NCI-H526 treated with DMSO at 0.1 percent for 48 hours (cell line): ENCODE measurements at places on chromosomes 12 and 14.

- no peak for DNase-seq
Measured at GRCh38 chr14:43116341-43116740, 1390.7 kb downstream of the FSCB start.

- DNase-seq: no peak
Measured at GRCh38 chr12:112368856-112369255, 13.4 kb downstream of the HECTD4 start.

- peak; percentile 89 for DNase-seq
Measured at GRCh38 chr12:12467688-12468261, 94.9 kb downstream of the DUSP16 start.

DNA sequence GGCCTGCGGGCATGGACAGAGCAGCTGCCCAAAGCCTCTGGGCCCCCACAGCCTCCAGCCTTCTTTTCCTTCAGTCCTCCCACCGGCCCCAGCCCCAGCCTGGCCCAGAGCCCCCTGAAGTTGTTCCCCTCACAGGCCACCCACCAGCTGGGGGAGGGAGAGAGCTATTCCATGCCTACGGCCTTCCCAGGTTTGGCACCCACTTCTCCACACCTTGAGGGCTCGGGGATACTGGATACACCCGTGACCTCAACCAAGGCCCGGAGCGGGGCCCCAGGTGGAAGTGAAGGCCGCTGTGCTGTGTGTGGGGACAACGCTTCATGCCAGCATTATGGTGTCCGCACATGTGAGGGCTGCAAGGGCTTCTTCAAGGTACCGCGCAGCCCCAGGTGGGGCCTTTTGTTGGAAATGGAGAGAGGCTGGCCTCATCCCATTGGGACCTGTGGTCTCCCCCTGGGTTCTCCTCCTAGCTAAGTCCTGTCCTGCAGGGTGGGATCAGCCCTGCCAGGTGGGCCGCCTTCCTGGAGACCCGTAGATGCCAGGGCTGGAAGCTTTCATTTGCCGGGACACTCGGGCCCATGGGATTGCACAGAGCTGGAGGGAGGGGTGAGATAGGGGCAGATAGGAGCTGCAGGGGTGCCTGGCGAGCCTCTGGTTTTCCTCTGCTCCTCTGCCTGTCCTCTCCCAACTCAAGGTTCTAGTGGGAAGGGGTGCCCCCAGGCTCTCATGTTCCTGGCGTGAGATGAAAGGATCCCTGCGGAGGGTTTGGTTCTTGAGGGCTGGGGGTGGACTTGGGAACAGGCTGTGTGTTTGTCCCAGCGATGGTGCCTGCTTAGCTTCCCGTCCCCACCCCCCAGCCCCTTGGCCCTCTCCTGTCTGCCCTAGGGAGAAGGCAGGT lies 3.8 kb downstream of the NR4A1 start:
- DNase-seq: no peak

GRCh38 chr14:22997676-22998323 lies 12.1 kb downstream of the C14orf93 start:
- no peak for DNase-seq

DNA sequence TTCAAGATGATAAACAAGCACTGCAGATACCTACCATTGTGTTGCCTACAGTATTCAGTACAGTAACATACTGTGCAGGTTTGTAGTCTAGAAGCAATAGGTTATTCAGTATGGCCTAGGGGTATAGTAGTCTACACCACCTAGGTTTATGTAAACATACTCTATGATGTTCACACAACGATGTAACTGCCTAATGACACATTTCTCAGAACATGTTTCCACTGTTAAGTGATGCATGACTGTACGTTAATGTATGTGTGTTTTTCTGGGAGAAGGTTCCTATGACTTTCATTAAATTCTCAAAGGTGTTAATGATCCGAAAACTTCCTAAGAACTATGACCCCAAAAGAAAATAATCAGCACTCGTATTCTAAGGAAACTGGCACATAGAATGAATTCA lies 20.9 kb upstream of the CALM1 start:
- DNase-seq: peak; percentile 77

GRCh38 chr12:117141097-117141898 lies 42.1 kb upstream of the TESC start:
- no peak for DNase-seq

GRCh38 chr12:48447755-48448154 lies 24.6 kb upstream of the ANP32D start:
- DNase-seq: no peak

GRCh38 chr12:56029666-56030293 lies 8.9 kb downstream of the IKZF4 start:
- no peak for DNase-seq

DNA sequence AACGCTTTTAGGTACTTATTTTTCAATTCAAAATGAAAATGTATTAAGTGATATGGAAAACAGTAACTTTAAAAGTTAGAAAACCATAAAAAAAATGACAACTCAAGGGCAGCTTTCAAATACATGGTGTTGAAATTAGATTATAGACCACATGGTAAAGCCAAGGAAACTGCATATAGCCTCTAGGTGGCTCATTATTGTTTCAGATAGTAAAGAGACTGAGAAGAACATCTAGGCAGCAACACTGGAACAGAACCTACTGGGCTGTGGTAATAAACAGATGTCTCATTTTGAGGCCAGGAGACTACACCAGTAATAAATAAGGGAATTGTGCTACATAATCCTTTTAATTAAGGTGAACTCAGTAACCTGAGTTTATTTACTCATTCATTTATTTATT lies 13.0 kb downstream of the FBXO33 start:
- no peak for DNase-seq

GRCh38 chr14:34258318-34258717 lies 203.7 kb downstream of the SPTSSA start:
- no peak for DNase-seq

GRCh38 chr14:71236487-71236886 lies 329.2 kb downstream of the PCNX1 start:
- DNase-seq: no peak

- DNase-seq: no peak
Measured at GRCh38 chr14:97077687-97078086, 280.5 kb downstream of the VRK1 start.

GRCh38 chr12:53532021-53532420 lies 24.7 kb upstream of the NPFF start:
- no peak for DNase-seq

DNA sequence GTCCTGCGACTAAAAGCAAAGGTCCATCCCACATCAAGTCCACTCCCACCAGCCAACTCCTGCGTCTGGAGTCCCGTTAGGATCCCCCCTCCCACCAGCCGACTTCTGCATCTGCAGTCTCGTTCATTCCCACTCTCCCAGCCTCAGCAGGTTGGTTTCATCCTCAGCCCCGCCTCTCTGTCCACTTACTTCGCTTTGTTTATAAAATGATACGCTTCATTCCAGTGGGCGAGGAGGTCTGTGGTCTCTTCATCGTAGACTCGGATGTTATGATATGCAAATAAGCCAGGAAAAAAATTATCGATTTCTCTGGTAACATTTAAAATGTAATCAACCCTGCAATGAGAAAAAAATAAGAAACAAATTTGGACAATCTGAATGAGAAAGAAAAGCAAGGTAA lies 56.8 kb downstream of the SSH1 start:
- DNase-seq: no peak

DNA sequence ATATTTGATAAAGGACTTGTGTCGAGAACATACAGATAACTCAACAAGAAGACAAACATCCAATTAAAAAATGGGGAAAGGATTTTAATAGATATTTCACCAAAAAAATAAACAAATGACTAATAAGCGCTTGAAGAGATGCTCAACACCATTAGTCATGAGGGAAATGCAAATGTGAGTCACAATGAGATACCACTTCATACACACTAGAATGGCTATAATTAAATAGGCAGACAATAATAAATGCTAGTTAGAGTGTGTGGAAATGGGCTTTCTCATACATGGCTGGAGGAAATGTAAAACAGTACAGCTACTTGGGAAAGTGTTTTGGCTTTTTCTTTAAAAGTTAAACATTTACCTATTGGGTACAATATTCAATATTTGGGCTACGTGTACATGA lies 34.8 kb downstream of the DLK1 start:
- DNase-seq: no peak

DNA sequence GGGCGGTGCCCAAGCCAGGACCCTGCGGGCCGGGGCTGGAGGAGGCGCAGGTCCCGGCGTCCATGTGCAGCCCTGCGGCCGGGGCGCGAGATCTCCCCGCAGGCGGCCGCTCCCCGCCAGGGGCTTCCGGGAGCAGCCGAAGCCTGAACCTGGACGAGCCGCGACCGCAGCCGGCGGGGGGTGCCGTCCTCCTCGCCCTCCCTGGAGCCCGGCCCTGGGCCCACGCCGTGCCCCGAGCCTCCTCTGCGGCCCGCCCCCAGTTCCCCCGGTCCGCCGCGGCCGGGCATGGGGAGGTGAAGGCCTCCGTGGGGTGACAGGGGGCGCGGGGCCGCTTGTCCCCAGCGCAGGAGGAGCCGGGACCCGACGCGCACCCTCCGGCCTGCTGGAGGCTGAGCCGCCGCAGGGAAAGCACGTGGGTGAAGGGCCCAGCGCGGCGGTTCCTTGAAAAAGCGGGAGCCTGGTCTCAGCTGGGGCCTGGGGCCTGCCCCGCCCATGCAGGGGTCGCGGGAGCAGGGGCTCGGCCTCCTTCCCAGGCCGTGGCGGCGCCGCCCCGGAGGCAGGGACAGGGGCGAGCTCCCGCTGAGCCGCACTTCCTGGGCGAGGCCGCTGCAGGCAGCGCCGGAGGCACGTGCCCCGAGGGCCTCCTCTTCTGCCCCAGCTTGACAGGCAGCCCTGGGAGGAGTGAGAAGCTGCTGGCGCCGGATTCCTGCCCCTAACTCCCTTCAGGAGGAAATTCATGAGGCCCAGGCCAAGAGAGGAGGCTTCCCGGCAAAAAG lies 55.6 kb upstream of the PPP2R5C start:
- no peak for DNase-seq

DNA sequence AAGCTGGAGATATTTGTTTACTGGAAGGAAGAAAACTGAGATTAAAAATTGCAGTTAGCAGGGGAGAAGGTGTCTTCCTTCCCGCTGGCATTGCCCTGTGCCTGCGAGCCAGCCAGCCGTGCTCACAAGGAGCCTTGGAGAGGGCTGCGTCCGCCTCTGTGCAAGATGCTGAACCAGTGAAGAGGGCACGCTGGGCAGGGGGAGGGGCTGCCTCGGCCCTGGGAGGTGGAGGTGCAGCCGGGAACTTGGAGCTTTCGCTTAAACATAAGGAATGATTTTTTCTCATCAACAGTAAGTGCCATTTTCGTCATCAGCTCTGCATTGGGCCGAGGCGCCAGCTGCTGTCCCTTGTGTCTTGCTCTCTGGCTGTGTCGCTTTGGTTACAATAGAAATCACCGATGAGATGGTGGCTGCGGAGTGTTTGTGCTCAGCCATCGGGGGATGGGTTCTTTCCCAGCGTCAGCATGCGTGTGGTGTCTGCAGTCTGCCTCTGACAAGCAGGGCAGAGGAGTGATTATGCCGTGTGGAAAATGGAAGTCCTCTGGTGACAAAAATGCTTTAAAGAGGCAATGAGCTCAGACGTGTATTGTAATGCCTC lies 97.3 kb downstream of the ESR2 start:
- DNase-seq: peak; percentile 62

GRCh38 chr12:106907411-106907810 lies 48.3 kb upstream of the TMEM263 start:
- DNase-seq: no peak

- DNase-seq: no peak
Measured at GRCh38 chr12:118259079-118259478, 113.6 kb downstream of the TAOK3 start.

DNA sequence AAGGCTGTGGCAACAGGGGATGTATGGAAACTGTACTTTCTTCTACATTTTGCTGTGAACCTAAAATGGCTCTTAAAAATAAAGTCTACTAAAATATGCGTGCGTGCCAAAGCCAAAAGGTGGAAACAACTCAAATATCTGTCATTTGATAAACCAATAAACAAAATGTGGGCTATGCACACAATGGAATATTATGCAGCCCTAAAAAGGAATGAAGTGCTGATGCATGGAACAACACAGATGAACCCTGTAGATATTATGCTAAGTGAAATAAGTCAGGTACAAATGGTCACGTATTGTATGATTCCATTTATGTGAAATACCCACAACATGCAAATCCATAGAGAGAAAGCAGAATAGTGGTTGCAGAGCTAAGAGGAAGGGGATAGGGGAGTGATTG lies 8.0 kb downstream of the CACNA2D4 start:
- no peak for DNase-seq

- DNase-seq: peak; percentile 54
Measured at GRCh38 chr14:20857630-20858261, 33.4 kb upstream of the RNASE3 start.

DNA sequence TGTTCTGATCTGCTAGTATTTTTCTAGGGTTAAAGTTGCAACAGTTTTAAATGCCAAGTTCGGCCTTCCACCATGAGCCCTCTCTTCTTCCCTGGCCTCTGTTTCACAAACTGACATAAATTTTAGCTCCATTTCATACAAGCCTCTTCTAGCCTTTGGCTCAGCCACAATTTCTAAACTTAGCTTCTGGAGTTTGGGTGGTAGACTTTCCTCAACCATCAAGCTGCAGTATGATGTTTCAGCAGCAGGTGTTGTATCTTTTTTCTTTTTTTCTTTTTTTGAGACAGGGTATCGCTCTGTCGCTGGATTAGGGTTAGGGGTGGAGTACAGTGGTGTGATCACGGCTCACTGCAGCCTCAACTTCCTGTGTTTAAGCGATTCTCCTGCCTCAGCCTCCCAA lies 29.4 kb downstream of the SETD3 start:
- DNase-seq: no peak

DNA sequence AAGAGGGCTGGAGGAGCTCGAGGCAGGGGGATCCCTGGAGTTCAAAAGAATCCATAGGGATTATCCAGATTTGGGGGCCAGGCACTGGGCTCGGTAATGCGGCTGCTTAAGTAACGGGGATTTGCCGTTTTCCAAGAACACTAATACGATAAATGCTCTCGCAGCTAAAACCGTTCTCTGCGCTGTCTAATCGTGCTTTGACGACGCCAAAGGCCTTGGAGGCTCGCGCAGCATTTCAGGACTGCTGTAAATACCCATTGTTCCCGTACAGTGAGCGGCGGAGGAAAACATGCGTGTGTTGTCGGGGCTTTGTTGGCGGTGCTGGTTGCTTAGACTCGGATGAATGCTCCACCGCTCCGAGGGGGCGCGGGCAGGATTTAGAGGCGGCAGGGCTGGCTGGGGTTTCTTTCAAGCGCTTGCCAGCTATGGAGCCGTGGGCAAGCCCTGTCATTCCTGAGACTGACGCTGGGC lies 26.2 kb downstream of the DIO3 start:
- no peak for DNase-seq

DNA sequence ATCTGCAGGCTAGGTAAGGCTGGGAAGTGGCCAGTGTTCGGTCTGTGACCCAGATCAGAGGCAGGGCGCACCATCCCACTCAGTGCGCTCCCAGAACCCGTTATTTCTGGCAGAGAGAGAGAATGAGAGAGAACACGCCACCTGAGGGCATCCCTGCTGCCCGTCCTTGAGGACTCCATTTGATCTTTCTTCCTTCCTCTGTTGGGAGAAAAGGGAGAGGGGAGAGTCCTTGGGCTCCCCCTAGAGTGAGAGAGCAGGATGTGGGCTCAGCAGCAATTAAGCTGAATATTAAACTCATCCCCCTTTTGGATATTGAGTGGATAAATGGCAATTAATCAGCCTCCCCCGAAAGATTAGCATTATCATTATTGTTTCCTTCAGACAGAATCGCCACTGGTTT lies 70.6 kb downstream of the IFT43 start:
- no peak for DNase-seq

- no peak for DNase-seq
Measured at GRCh38 chr14:64761441-64762043, 57.3 kb downstream of the PLEKHG3 start.
